ENCODE measurements at places on chromosomes 12 and 14. TPM values are rescaled to one million over a fixed set of nuclear protein-coding genes. Genes with fewer than 3 reads are reported as not detected.

KLC1 gene
- 236 TPM for total RNA-seq

RHEBL1 gene
- not detected for total RNA-seq

PLEKHG7 gene
- total RNA-seq, result not detected

P2RX7 gene
- total RNA-seq, result 0.79 TPM

RTL1 gene
- total RNA-seq, result not detected

LRIG3 gene
- total RNA-seq, result 191 TPM

FOXN4 gene
- not detected for total RNA-seq

ATL1 gene
- total RNA-seq, result 4.1 TPM

OVCH1 gene
- total RNA-seq, result 0.29 TPM

EPYC gene
- total RNA-seq, result not detected

PTPRQ gene
- total RNA-seq, result 12.5 TPM

IRF9 gene
- 71.6 TPM for total RNA-seq

MAP1LC3B2 gene
- not detected for total RNA-seq

SLC2A14 gene
- total RNA-seq, result not detected

CCDC196 gene
- not detected for total RNA-seq

CCDC198 gene
- total RNA-seq, result not detected

ITGB7 gene
- 3.2 TPM for total RNA-seq

DDN gene
- total RNA-seq, result not detected

LBHD2 gene
- total RNA-seq, result not detected

NXPH4 gene
- not detected for total RNA-seq

TMEM132C gene
- 0.27 TPM for total RNA-seq

NGB gene
- not detected for total RNA-seq
